Renal cortical epithelial cell (primary cell): ENCODE measurements at places on chromosomes 13 and 19. TPM values are rescaled to one million over a fixed set of nuclear protein-coding genes. Genes with fewer than 3 reads are reported as not detected.

The CEACAM19 gene
- under 0.01 and 9.4 TPM in 2 replicates for total RNA-seq

DNA sequence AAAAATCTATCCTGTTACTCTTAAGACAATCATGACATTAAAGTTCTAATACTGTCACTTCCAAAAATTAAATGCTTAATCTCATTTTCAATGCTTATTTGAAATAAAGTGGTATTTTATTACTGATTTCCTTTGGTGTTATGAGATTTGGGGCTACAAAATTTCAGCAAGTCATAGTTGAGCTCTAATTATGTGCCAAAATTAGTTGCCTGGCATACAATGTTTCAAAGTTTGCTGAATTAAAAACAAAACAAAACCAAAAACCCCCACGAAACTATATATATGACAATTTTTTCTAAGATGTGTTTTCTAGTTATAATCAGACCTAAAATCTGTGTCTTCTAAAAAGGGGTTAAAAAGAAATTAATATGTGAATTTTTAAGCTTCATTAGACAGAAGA is 62.2 kb downstream of the KCNRG start:
- no peak for DNase-seq

The FOXA3 gene
- 0.52 and 1.5 TPM in 2 replicates for total RNA-seq

The CKM gene
- total RNA-seq: not detected in 2 replicates

- DNase-seq: peak; percentile 6
Measured at GRCh38 chr13:39281539-39282150, 243.4 kb downstream of the NHLRC3 start.

- no peak for DNase-seq
Measured at GRCh38 chr13:39815345-39816111, 160.1 kb downstream of the COG6 start.

GRCh38 chr13:112940236-112940635 is 28.8 kb upstream of the MCF2L start:
- no peak for DNase-seq

The IFI30 gene
- 20.8 and 25.1 TPM in 2 replicates for total RNA-seq

The GAPDHS gene
- total RNA-seq: not detected in 2 replicates

DNA sequence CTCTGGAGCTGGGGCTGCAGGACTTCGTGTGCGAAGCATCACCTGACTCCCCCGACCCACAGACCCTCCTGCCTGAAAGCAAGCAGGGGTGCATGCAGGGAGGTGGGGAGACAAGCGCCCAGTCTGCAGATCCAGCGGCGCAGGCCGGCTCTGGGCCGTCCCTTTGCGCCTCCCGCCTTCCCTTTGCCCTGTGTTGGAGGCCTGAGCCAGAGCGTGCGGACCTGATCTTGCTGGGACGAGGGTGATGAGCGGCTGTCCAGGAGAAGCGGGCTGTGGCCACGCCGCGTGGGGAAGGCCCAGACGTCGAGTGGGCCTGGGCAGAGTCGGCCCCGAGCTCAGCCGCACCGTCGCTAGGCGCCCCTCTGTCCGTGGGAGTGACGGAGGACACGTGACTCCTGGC is 5.3 kb upstream of the GRTP1 start:
- no peak for DNase-seq

The RASGRP4 gene
- not detected in 2 replicates for total RNA-seq

The TNFSF13B gene
- total RNA-seq: 1.3 and 4.7 TPM in 2 replicates

DNA sequence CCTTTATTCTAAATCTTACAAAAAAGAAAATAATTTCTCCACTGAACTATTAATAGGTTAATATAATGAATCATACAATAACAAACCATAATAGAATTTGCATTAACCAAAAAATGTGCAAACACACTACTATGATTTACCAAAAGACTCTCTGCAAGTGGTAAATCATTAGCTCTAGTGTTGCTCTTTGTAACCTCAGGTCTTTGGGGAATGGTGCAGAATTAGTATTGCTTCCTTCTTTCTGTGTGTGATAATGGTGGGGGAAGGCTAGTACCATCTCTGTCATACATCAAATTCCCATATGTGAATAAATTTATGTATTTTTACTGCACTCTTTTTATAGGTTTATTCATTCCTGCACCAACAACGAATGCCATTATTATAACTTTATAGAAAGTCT is 105.1 kb downstream of the COG6 start:
- DNase-seq: no peak

The ZNF665 gene
- 1.4 and 5.4 TPM in 2 replicates for total RNA-seq

GRCh38 chr19:48403606-48404005 is 10.1 kb downstream of the GRIN2D start:
- DNase-seq: peak; percentile 53

GRCh38 chr13:105442949-105443699 is 1092.3 kb downstream of the EFNB2 start:
- DNase-seq: peak; percentile 100

DNA sequence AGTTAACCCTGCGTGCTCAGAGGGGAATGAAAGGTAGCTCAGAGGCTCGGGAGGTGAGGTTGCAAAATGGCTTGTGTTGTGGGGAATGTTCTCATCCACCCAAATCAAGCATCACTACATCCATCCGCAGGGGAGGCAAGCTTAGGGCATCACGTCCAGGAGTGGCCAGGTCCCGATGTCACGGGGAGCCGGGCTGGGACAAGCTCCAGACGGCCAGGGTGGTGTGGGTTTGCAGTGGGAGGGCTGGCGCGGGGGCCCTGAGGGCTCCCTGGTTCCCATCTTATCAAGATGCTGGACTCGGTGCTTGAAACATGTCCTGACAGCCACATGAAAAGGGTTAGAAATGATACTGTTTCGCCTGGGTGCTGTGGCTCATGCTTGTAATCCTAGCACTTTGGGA is 25.8 kb downstream of the EPN1 start:
- no peak for DNase-seq

The S1PR2 gene
- total RNA-seq: 3.0 and 3.3 TPM in 2 replicates
